ENCODE measurements at places on chromosomes 1 and 21.

DNA sequence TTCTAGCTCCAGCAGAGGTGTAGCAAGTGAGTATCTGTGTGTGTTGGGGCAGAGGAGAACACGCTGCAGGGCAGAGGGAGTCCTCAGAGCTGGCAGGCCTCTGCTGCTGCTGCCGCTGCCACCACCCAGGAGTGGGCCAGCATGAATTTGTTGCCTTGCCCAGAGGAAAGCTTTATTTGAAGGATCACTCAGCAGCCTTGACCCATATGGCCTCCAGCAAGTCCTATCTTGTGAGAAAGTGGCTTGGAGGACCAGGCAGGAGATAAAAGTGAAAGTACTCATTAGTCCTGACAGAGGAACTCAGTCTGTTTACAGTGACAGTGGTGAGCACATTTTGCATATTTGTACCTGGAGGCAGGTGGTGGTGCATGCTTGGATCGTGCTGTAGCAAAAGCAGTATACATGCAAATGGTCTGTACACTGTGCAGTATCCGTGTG is 3.1 kb downstream of the TRAF5 start:
- DNase-seq: no peak

DNA sequence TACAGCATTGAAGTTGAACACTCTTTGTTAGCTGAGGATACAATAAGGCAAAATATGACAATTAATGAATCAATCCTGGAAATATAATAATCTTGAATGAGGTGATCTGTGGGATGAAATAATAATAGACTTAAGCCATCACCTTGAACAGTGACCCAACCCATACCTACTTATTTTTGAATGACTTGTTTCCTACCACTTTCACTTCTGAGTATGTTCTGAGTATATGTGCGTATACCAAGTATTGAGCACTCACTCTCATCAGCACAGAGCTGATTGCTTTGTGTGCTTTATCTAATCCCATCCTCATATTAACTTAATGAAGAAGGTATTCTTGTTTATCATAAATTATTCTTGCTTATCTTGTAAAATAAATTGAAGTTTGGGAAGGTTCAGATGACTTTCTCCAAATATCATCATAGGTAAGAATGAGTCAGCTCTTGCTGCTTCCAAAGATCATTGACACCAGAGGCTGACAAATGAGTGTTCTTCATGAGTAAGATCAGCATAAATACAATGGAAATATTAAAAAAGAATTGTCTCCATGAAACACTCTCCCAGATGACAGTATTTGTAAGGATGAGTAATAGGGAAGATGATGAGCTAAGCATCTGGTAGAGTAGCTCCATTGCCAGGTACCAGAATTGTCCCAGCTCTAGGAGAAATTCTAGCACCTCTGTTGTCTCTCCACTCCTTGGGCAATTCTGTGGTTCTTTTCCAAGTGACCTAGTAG is 198.1 kb upstream of the KIAA0040 start:
- DNase-seq: no peak

DNA sequence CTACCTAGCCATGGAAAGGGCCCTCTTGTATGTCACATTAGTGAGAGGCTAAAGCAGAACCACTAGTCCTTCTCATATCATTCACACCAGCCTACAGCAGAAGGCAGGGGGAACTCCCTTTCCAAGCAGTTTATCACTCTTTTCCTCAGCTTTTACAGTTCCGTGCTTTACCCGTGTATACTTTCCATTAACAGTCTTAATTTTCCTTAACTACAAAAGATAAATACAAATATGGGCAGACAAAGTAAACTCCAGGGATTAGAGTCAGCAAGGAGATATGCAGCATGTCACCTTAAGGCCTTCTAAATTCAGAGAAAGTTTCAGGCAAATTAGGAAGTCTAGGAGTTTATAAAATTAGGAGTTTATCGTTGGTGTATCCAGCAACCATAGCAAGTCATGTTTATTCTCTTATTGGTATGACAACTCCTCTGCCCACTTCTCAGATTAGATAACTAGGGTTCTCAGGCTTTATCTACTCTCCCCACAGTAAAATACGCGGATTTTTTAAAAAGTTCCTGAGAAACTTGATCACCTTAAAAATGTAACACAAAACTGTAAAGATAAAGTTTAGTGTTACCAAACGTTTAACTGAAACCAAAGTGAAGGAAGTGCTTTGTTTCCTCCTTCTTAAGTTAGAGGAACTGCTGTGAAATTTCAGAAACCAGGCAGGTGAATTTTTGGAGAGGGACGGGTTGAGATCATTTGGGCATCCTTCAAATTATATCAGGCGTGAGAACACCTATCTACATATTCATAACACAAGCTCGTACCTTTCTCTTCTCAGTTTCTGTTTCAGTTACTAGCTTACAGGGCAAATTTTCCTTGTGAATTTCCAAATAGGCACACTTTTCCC is 42.7 kb upstream of the SLC19A2 start:
- no peak for DNase-seq

- DNase-seq: no peak
These were observed 53.2 kb downstream of the FAM78B start for GRCh38 chr1:166113630-166114029.

GRCh38 chr1:229471175-229471574 is 37.0 kb downstream of the NUP133 start:
- no peak for DNase-seq

- no peak for DNase-seq
These were observed 125.5 kb upstream of the SERBP1 start for GRCh38 chr1:67555461-67556296.

DNA sequence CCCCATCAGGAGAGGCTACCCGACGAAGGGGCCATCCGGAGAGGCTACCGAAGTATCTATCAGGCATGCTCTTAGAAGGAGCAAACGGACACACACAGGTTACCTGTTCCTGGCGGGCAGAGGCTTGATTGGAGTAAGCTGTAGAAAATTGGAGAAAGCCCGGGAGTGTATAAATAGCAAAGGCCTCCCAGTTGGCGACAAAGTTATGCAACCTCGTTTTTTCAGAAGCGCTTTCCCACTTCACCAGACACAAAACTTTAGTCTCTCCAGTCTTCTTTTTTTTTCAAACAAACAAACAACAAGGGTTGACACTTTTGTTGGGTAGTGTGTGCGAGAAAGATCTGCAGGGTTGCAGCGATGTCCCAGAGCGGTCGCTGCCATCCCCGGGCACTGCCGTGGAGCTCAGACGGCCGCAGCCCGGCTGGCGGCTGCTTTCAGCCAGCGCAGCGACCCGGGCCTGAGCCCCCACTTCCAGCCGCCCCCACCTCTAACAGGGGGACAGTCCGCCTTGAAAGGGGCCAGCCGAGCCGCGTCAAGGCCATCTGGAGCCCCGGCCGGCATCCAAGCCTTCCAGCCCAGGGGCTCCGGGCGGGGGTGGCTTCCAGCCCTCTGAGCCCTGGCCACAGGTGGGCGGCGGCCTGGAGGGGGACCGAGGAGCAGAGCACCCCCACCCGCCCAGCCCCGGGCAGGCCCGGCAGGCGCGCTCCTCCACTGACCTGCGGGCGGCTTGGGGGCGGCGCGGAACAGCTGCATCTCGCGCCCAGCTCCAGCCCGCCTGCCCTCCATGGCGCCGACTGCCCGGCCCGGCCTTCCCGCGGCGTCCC is 616 bp downstream of the MCOLN3 start:
- no peak for DNase-seq

- no peak for DNase-seq
These were observed 62.4 kb downstream of the RHBG start for GRCh38 chr1:156431366-156431765.
